ENCODE measurements at places on chromosomes 2 and 18.
A peak's percentile ranks its signal among the peaks of the same experiment; 100 is the strongest.

DNA sequence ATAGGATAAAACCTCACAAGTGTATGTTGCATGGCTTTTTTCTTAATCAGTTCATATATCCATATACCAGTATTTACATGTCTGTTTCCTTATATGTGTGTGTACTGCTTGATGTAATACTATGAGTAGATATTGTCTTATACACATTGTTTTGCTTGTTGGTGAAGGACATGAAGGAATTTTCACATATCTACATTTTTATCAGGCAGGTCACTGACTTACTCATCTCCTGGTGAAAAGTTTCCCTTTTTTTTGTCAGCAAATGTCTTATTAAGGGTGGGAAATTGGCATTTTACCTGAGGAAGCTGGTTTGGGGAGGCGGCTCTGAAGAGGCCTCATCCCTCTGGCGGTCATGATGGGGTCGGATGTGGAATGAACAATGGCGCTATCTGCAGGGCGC is 61.4 kb upstream of the LYPD1 start:
- no peak for DNase-seq

DNA sequence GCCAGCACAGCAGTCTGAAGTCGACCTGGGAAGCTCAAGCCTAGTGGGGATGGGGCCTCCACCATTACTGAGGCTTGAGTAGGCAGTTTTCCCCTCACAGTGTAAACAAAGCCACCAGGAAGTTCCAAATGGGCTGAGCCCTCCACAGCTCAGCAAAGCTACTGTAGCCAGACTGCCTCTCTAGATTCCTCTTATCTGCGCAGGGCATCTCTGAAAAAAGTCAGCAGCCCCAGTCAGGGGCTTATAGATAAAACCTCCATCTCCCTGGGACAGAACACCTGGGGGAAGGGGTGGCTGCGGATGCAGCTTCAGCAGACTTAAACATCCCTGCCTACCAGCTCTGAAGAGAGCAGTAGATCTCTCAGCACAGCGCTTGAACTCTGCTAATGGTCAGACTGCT is 218.4 kb upstream of the VRK2 start:
- no peak for DNase-seq

DNA sequence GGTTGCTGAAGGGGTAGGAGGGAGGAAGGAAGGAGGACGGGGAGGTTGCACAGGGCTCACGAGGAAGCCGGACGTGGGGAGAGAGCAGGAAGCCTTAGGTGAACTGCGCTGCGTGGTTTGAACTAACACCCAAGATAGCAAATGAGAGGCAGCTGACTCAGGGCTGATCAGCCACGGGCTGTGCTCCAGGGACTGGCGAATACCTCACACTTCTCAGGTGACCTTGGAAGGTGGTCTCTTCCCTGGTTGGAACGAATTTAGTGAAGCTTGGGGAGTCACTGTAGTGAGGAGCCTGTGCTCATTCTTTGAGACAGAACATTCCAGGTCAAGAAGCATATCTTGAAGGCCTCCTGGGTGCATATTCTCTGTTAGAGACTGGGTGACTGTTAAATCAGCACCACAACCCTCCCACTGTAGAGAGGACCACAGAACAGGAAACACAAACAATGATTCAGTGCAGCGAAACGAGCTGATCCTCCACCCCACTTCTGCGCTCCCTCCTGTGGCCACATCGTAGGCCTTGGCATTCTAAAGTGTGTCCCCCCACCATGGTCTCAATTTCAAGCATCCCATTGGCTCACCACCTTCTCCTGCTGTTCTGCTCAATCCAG is 33.8 kb downstream of the TOGARAM2 start:
- DNase-seq: peak; percentile 65

GRCh38 chr2:8848328-8849100 is 11.1 kb upstream of the KIDINS220 start:
- DNase-seq: no peak

Data from stimulated activated CD4-positive, alpha-beta T cell treated with anti-CD3 and anti-CD28 coated beads, TNF-alpha, amount 100 ng/mL, for 24 hours (primary cell).